NCI-H748 treated with DMSO at 0.1 percent for 48 hours (cell line): ENCODE measurements at places on chromosomes 3 and 15.

DNA sequence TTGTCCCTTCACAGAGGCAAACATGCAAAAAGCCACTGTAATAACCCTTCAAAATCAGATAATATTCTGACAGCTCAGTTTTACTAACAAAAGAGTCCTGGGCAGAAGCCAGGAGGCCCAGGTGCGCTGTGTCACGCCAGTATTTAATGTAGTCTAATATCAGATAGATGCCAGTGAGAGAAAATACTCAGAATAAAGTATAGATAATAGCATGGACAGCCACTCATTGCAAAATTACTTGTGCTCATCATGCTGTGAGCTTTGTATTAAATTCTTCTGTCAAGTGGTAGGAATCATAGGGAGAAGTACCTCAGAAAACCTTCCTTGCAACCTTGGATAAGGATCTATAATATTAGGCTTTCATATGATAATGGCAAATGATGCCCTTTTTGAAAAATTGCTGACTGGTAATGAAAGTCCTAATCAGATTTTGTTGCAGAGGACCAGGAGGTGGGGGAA, 1154.3 kb downstream of the ROBO1 start:
- no peak for DNase-seq

- no peak for DNase-seq
Observed at GRCh38 chr3:16905704-16906103, 20.9 kb downstream of the PLCL2 start.

GRCh38 chr3:129197321-129197720, 13.6 kb upstream of the CNBP start:
- DNase-seq, result no peak

GRCh38 chr3:70064194-70064779, 64.8 kb downstream of the SAMMSON start:
- DNase-seq, result peak; percentile 9

- no peak for DNase-seq
Observed at GRCh38 chr3:108208831-108209230, 13.4 kb downstream of the IFT57 start.

GRCh38 chr3:136055491-136055890, 90.0 kb downstream of the PPP2R3A start:
- DNase-seq, result no peak

GRCh38 chr3:140420621-140421357, 257.1 kb upstream of the TRIM42 start:
- no peak for DNase-seq

- DNase-seq, result no peak
Observed at GRCh38 chr3:83189634-83190033, 1428.2 kb upstream of the GBE1 start.

DNA sequence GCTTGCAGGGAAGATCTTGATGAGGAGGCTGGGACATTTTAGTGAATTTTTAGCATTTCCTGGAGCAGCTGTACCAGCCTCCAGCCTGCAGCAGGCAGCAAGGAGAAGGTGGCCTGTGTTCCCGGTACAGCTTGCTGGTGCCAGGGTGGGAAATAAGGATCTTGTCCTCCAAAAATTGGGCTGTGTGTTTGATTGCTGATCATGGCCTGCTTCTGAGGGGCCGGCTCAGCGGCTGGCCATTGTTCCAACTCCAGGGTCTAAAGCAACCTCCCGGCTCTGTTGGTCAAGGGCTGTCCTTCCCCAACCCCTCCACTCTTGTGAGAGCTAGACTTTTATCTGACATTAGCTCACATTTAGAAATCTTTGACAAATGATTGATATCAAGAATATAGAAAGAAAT, 5.0 kb downstream of the CFAP100 start:
- no peak for DNase-seq

DNA sequence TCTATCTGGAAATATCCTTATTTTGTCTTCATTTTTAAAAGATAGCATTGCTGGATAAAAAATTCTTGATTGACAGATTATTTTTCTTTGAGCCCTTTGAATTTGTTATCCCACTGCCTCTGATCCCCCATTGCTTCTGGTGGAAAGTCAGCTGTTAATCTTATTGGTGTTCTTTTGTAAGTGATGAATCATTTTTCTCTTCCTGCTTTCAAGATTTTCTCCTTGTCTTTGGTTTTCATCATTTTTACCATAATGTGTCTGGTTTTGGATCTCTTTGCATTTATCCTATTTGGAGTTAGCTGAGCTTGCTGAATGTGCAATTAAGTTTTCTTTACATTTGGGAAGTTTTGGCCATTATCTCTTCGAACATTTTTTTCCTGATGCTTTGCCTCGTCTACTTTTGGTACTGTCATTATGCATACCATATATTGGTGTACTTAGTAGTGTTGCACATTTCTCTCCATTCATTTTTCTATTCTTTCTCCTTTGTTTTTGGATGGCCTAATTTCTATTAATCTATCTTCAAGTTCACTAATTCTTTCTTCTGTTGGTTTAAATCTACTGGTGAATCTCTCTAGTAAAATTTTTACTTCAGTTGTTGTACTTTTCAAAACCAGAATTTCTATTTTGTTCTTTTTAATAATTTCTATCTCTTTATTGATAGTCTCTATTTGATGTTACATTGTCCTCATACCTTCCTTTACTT, 440.0 kb upstream of the PROK2 start:
- DNase-seq, result no peak

- DNase-seq, result no peak
Observed at GRCh38 chr3:50484722-50485121, 18.7 kb downstream of the CACNA2D2 start.

DNA sequence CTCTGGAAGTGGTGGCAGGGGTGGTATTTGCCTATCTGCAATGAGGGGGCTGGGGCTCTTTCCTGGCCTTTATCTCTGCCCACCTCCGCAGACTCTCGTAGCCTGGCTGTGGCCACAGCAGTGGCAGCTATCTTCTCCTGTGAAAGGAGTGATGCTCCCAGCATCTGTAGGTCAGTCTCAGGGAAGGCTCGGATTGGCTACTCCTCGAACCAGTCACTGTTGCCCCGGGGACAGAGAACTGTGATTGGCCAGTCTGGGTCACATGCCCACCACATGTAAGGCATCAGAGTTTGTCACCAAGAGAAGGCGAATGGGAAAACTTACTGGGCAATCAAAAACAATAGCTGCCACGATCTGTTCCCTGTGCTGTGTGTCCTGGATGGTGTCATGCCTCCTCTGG, 30.1 kb upstream of the FGD5 start:
- DNase-seq, result no peak

- no peak for DNase-seq
Observed at GRCh38 chr3:197023998-197024651, 5.5 kb downstream of the MELTF start.

GRCh38 chr15:68471541-68471940, 39.6 kb upstream of the ITGA11 start:
- DNase-seq, result no peak

DNA sequence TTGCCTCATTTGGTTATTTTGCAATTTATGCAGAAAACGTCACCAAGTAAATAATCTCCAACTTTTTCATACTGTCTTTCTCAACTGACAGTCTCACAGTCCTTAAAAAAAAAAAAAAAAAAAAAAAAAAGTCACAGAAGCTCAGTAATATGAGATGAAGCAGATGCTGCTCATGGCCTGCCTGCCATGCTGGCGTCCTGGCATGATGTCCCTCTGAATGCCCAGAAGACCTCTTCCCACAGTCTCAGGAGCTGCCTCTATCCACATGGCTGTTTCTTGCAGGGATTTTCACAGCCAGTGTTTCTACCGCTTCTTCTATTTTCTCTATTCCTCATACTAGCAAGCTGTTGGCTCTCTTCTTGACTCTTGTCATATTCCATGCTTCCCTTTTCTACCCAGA, 87.7 kb downstream of the TGFBR2 start:
- DNase-seq, result no peak

DNA sequence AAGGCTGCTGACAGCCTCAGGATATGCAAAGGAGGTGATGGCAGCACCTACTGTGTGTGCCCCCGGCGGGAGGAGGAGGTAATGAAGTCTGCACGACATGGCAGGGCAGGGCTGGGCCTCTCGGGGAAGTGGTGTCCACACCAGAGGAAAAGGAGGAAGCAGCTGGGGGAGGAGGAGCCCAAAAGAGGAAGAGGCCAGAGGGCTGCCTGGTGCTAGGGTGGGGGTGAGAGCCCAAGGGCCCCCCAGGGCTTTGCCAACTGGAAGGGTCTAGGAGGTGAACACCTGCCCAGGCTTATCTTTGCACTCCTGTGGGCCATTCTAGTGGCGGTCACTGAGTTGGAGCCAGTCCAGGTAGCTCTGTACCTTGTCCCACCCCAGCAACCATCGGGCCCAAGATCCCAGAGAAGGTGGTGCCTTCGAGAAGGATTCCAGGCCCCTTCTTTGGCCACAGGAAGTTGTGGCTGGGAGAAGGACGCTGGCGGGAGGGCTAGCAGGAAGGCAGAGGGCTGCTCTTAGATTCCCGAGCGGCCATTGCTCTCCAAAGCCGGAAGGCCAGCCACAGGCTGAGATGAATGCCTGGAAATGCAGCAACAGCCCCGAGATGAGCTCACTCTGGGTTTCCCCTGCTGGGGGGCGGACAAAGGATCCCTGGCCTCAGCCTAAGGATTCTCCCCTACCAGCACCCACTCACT, 7.0 kb downstream of the GNAI2 start:
- no peak for DNase-seq
